CD4-positive, alpha-beta T cell treated with Interleukin-21 for 1 hour (primary cell): ENCODE measurements at places on chromosomes 2 and 18.
A peak's percentile ranks its signal among the peaks of the same experiment; 100 is the strongest.

DNA sequence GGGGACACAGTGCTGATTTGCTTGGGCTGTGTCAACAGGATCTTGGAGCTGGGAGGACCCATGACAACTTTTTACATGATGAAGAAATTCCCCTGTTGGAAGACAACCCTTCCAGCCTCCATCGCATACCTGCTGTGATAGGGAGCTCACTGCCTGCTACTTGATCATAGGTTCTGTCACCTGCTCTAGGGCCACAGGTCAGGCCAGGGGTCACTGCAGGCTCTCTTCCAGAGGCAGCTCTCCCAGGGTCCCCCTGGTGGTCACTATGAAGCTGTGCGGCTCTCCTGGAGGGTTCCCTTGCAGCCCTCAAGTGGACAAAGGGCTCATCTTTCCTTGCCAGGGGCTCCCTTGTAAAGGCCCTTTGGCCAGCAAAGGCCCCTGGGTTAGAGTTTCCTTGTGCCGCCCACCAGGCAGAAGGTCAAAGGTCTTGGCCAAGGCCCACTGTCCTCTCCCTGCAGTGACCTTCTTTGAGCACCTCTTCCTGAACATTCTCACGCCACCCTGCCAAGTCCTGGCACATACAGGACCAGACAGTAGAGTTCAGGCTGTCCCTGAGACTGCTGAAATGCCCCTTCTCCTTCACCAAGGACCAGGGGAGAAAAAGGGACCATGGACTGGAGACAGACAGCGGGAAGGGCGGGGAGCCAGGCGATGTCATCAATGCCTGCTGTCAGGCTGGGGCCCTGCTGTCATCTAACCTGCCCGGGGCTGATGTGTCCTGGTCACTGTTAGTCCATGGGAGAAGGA is 345.1 kb downstream of the DYSF start:
- DNase-seq = no peak

- peak; percentile 33 for DNase-seq
Measured at GRCh38 chr2:101307950-101308431, 510 bp downstream of the RNF149 start.

DNA sequence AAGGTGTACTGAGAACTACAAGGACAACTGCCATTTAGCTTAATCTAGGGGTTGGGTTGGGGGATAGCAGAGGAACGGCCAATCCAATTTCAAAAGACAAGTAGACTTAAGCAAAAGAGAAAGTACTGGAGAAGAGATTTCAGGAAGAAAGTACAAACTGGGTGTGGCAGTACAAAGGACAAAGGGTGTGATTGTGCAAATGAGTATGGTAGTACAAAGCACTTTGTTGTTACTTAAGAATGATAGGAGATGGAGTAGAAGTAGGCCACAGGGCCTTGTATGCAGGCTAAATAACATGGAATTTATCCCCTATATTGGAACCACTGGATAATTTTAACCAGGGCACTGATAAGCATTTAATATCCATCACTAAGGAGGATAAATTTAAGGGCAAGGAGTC is 4.7 kb upstream of the ORC2 start:
- DNase-seq = no peak

- DNase-seq = no peak
Measured at GRCh38 chr2:239868556-239869181, 156.5 kb downstream of the NDUFA10 start.

GRCh38 chr2:70073493-70073892 is 13.8 kb upstream of the PCBP1 start:
- no peak for DNase-seq

DNA sequence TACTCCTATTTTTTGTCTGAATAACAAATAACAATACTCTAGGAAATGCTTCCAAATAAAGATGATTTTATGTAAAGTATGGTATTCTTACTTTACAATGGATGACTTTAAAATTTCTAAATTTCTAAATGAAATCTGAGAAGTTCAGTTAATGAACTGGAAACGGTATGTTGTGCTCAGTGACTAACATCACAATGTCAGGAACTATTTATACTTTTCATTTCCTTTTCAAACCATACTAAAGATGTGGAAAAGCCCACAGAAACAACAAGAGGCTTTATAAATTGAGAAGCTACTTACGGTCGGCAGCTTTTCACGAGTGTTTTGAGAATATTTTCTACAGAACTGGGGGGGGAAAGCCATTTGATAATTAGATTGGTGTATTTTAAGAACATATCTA is 31.1 kb downstream of the PSME4 start:
- DNase-seq = no peak

GRCh38 chr2:158688721-158689120 is 106.4 kb upstream of the DAPL1 start:
- DNase-seq = no peak

DNA sequence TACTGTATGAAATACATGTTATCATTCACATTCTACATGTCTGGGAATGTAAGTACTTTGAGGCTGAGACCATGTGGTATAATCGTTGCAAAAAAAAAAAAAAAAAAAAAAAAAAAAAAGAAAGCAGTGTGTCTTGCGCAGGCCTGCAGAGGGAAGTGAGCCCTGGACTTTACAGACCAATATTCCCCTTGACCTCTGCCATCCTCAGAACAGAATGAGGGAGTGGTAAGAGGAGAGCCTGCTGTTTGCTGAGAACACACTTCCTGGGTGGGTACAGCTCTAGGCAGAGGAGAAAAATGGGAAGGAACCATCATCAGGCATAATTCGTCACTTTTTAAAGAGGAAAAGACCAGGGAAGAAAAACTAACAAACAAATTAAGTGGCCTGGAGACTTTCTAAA is 28.8 kb upstream of the TBC1D8 start:
- DNase-seq = peak; percentile 11

DNA sequence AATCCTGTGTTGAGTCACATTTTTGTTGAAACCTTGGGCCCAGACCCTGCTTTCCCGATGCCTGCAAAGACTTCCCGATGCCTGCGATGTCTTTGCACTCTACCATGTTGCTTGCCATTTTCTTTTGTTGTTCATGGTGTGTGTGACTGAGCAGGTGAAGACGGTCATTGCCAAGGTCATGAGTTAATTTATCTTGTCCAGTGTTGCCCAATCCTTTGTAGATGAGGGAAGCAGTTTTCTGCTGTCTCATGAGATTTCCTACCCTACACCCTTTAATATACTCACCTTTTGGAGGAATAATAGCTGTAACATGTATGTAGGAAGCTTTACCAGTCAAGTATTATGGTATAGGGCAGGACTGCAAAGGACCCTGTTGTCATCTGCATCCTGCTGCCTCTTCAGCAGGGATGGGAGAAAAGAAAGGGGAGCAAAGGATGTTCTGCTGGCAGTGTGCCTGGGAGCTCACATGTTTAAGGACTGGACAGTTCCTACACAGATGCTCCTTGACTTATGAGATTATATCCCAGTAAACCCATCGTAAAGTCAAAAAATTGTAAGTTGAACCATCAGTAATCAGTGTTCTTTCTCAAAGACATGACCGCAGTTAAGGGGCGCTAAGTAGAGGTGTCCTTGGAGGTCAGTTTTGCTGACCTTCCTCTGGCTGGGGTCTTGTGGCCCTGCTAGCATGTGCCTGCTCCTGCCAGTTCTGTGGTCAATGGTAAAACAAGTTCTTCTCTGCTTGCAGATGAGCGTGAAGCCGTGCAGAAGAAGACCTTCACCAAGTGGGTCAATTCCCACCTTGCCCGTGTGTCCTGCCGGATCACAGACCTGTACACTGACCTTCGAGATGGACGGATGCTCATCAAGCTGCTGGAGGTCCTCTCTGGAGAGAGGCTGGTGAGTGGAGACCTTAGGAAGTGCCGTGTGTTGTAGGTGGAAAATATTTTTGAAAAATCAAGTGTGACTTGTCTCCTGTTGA is 124.8 kb upstream of the EML6 start:
- DNase-seq = no peak

GRCh38 chr2:211453311-211453887 is 897.0 kb downstream of the CPS1 start:
- no peak for DNase-seq

DNA sequence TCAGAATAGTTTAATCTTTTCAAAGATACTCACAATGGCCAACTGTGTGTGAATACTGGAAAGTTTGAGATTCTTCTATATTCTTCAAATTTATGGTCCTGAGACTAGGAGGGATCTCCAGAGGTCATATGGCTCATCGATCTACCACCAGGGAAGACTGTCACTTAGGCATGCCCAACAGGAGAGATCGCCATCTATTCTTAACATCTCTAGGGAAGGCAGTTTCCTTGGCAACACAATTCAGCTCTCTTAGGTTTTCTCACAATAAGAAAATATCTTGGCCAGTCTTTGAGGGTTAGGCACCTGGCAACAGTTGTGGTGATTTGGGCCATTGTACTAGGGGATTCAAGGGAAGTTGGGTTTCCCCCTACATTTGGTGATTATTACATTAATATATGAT is 107.2 kb downstream of the GALNT3 start:
- DNase-seq = no peak

DNA sequence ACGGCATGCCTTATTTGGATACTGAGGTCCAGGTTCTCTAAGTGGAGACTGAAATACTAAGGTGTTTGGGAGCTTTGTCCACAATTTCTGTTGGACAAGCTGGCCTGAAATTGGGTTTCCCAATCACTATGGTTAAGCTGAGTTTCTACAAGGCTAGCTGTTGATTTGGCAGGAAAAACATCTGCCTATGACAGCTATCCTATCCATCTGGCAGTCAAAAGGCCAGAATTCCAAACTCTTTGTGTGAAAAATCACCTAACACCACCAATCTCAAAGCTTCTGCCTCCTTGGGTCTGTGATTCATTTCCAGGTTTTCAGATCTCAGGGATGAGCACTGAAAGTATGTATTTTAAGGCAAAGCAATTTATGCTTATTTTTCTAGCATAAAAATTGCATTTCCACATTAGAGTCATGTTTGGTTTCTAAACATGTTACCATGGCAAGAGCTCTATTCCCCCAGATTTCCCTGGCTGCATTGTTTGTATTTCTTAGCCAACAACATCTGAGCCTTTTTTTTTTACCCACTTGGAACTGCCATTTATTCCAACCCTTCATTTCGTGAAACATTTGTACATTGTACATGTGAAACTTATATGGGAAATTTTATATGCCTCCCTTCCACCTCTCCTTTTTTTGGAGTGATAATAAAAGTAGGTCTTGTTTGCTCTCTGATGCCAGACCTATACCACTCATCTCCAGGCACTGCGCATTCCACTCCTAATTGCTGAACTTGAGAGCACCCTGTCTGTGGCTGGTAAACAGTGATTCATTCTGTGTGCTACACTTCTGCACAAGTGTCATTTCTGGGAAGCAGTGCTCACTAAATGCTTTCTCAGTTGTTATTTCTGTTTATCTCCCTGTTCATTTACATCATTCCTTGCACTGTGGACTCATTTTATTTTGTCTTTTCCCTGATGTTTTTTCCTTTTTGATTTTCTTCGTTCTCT is 15.9 kb upstream of the CCDC85A start:
- DNase-seq = no peak

- no peak for DNase-seq
Measured at GRCh38 chr2:236583621-236584203, 14.1 kb downstream of the ACKR3 start.

DNA sequence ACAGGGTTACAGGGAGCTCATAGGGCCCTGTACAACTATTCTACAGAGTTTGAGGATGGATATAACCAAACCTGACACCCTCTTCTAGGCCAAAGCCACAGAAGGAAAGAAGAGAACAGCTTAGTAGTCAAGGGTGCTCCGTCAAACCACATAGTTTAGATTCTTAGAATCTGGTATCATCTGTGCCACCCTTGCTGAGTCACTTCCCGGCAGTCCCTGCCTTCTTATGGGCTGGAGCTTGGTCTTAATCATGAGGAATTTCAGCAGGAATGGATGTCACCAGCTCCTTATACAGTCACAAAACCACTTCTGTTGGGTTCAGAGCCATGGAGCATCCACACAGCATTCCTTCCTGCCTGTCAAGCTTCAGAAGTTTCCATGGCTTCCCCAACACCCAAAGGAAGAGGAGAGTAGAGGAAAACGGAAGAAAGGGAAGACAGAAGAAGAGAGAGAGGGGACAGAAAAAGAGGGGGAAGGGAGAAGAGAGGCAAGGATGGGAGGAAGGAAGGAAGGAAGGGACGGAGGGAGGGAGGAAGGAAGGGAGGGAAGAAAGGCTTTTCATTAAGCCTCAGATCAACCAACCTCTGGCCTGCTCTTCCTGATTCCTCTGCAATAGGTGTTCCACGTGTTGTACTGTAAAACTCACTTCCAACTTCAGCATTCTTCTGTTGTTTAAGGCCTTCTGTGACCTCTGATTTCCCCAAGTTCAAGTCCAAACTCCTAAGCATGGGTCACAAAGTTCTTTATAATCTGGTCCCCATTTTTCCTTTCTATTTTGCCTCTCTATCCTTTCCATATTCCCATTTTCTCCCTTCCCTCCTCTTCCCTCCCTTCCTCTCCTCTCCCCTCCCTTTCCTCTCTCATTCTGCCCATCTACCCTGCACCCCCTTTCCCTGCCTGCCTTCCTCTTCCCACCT is 246.1 kb upstream of the TNP1 start:
- no peak for DNase-seq

DNA sequence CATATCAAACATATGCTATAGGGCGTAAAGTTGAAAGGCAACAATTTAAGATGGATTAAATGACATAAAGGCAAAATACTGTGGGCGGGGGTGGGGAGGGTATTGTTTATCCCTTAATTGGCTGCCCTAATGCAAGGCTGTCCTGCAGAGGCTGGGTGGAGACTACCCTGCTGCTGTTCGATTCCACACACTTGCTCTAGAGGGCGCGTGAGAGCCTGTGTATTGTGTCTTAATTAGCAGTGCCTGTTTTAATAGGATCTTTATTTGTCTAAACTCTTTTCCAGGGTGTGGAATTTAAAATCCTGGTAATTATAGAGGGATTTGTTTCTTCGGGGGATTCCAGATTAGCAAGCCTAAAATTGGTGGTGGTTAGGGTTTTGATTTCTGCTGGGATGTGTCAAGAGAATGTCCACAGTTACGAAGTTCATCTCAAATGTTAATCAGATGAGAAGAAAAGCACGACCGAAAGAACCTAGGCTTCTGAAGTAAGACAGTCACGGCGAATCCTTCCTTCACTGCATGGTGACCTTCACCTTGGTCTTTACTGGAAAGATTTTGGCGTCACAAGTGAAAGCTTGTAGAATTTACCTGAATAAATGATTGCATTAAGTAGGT is 103.5 kb upstream of the MAP3K20 start:
- DNase-seq = peak; percentile 13

DNA sequence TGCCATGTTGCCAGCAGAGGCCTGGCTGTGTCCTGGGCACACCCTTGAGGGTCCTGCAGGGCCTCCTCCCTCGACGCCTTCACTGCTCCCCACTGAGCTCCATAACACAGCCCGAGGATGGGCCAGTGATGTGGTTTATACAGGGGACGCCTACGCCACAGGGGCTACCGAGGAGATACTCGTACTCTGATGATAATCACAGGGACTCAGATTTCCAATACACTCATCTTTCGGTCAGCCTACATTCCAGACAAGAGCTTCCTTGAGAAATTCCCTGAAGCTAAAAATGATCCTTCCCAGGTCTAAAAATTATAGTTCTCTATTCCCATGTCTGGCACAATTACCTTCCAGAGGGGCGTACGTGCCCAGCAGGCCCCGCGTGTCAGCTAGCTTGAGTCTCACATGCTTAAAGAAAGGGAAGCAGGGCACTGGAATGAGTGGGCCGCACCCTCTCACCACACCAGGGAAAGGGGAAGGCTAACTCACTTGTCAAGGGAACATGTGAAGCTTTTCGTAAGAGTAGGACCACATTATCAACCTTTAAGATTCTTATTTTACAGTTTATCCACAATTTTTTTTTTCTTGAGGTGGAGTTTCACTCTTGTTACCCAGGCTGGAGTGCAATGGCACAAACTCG is 159.5 kb upstream of the NDUFV2 start:
- no peak for DNase-seq

- no peak for DNase-seq
Measured at GRCh38 chr18:49672853-49673252, 111.0 kb downstream of the LIPG start.
